ENCODE measurements at places on chromosomes 13 and 19.
A peak's percentile ranks its signal among the peaks of the same experiment; 100 is the strongest.

GRCh38 chr13:39379118-39379517 lies 223.9 kb downstream of the LHFPL6 start:
- DNase-seq, result peak; percentile 2

GRCh38 chr19:39843919-39844793 lies 2.0 kb downstream of the FBL start:
- DNase-seq, result no peak

GRCh38 chr13:77833331-77833863 lies 85.2 kb downstream of the EDNRB start:
- no peak for DNase-seq

DNA sequence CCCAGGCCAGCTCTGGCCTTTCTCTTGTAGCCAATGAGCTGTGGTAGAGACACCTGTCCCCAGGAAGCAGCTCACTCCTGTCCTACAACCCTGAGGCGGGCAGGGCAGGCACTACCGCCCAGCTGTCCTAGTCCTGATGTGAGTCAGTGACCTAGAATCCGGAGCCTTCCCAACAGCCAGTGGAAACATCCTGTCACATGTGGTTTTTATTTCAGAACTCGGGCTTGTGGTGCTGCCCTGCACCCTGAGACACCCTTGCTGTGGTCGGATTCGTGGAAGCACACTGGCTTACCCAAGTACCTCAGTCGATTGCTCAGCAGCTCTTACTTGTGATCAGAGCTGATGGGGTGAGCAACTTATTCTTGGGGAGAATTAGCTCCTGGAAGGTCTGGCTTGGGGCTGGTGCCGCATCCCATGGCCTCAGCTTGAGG lies 83.6 kb upstream of the ARHGEF7 start:
- DNase-seq, result no peak

DNA sequence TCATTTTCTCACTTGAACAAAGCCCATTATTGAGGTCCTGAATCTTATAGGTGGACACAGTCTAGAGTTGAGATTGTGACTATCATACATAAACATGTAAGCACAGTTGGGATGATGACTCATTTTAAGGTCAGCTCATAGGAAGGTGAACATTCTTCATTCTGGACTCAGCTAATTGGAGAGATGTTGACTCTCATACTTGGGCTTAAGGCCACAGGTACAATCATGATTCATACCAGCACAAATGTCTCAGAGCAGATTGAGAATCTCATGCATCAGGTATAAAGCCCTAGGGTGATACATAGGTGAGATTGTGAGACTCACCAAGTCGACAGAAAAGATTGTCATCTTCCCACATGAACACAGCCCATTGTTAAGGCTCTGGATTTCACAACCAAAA lies 62.3 kb upstream of the ZNF724 start:
- no peak for DNase-seq

GRCh38 chr19:35476149-35476548 lies 14.1 kb downstream of the KRTDAP start:
- no peak for DNase-seq
